ENCODE measurements at places on chromosomes 12 and 14.

DNA sequence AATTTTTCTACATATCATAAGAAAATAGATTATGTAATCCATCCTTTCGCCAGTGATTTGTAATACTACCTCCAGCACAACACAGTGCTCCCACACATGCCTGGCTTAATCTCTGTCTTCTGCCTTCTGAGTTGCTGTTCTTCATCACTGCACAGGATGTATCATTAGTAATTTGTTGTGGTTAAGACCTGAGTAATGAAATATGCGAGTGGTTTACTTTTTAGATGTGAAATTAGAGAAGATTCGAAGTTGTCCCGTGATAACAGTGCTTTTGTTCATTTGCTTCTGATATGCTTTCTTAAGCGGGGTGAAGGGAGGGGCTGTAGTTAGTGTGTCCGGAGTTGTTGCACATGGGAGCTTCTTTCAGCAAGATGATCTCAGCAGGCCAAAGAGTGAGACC lies 18.1 kb downstream of the KRT85 start:
- DNase-seq: no peak

DNA sequence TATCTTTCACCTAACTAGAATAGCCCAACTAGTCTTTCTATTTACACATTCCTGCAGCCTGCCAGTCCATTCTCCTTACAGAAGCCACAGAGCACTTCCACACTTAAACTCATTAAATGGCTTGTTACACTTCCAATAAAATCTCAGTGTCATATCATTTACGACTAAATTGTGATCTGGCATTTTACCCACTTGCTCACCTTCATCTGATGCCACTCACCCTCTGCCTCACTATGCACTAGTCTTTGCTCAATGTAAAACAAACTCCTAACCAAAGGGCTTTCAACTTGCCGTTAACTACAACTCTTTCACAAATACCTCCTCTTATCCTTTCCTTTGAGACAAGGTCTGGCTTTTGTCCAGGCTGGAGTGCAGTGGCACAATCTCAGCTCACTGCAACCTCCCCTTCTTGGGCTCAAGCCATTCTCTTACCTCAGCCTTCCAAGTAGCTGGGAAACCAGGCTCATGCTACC lies 24.1 kb downstream of the YAF2 start:
- no peak for DNase-seq

DNA sequence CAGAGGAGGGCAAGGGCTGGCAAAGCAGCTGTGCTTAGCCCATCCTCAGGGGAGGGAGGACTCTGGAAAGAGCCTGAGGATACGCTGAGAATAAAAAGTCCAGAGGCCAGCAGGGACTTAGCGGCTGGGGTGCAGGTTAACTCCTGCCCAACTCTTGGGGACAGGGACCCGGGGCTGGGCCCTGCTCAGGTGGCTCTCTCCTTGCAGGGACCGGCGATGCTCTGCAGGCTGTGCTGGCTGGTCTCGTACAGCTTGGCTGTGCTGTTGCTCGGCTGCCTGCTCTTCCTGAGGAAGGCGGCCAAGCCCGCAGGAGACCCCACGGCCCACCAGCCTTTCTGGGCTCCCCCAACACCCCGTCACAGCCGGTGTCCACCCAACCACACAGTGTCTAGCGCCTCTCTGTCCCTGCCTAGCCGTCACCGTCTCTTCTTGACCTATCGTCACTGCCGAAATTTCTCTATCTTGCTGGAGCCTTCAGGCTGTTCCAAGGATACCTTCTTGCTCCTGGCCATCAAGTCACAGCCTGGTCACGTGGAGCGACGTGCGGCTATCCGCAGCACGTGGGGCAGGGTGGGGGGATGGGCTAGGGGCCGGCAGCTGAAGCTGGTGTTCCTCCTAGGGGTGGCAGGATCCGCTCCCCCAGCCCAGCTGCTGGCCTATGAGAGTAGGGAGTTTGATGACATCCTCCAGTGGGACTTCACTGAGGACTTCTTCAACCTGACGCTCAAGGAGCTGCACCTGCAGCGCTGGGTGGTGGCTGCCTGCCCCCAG lies 2.8 kb downstream of the B3GNT4 start:
- DNase-seq: no peak

GRCh38 chr14:48253020-48253419 lies 577.6 kb upstream of the MDGA2 start:
- DNase-seq: no peak

DNA sequence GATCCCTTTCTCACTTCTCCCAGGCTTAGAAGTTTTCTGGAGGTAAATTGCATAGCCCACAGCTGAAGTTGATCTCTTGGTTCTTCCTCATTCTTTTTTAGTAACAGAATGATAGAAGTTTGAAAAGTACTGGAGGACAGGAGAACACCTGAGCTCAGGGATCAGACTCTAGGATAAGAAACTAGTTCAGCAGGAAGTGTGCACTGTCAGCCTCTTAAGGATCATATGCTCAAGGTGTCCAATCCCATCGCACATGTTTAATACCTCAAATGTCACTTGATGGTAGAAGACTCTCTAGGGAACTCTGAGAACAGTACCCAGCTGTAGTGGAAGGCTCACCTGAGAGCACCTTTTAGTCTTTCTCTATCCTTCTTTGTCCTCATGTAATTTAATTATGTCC lies 14.7 kb upstream of the LIMA1 start:
- DNase-seq: peak; percentile 48

DNA sequence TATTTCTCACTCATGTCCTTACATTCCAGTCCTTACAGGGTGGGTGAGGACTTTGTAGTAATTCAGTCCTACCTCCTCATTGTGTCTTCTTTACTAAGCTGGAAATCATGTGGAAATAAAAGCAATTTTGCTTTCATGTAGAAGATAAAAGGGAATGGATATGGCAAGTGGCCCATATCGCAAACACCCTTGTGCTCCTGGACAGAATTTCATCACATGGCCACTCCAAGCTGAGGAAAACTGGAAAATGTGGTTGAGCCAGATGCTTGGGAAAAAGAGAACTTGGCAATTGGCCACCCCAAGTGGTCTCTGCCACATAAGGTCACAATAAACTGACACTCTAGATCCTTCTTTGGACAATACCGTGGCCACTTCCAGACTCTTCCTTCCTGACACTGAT lies 64.2 kb upstream of the IFNG-AS1 start:
- DNase-seq: no peak

DNA sequence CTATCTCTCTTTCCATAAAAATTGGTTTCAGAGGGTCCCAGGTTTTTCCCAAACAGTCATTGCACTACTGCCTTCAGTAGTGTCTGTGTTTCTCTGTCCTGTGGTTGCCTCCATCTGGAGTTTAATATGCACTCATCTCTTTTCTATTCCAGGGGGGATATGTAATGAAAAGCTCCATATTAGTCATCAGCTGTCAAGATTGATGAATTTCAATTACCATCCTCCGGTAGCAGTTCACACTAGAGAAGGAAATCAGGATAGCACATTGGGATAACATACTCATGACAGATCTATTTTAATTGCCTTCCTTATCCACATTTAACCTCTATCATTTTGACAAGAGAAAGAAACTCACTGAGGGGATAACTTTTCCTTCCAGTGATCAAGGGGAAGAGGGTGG lies 589.0 kb upstream of the SEL1L start:
- peak; percentile 62 for DNase-seq
